Peyer's patch (tissue), 4 donors: ENCODE measurements at places on chromosomes 11 and 22. TPM values are rescaled to one million over a fixed set of nuclear protein-coding genes. Genes with fewer than 3 reads are reported as not detected.

Gene USP2
- total RNA-seq, result 61.8 TPM

Gene B3GAT3
- total RNA-seq, result 43.1 TPM

Gene PHOX2A
- not detected for total RNA-seq

Gene TUBA8
- not detected for total RNA-seq

Gene LMO1
- not detected for total RNA-seq

Gene TBC1D10A
- total RNA-seq, result 25.9 TPM

Gene SYT7
- total RNA-seq, result 18.2 TPM

Gene C11orf16
- total RNA-seq, result not detected

Gene CRYAB
- total RNA-seq, result 32.2 TPM

Gene SMC1B
- total RNA-seq, result not detected

Gene TSGA10IP
- total RNA-seq, result not detected

Gene OR4A16
- total RNA-seq, result not detected

Gene SLC22A9
- not detected for total RNA-seq

Gene OTOG
- total RNA-seq, result not detected

Gene MAPK8IP2
- total RNA-seq, result 0.83 TPM

Gene KCNJ4
- not detected for total RNA-seq

Gene MRGPRX4
- total RNA-seq, result not detected

Gene CRYBB3
- total RNA-seq, result not detected

Gene NDUFC2
- 131 TPM for total RNA-seq

Gene PHF21B
- total RNA-seq, result not detected

Gene TSPO
- total RNA-seq, result 304 TPM

Gene OR52E8
- total RNA-seq, result not detected

Gene KDM4D
- total RNA-seq, result 0.54 TPM

Gene OR4D5
- not detected for total RNA-seq

Gene MMP27
- total RNA-seq, result not detected

Gene TMPRSS6
- not detected for total RNA-seq

Gene SMDT1
- 16.6 TPM for total RNA-seq

Gene SMCO4
- total RNA-seq, result 24.8 TPM

Gene HBG2
- total RNA-seq, result not detected

Gene MAP6
- total RNA-seq, result 0.94 TPM

Gene NR1H3
- 129 TPM for total RNA-seq

Gene SLC22A12
- total RNA-seq, result not detected

Gene TENM4
- 2.7 TPM for total RNA-seq

Gene PATE4
- total RNA-seq, result not detected

Gene CD3G
- total RNA-seq, result 5.0 TPM

Gene SWAP70
- 62.7 TPM for total RNA-seq

Gene SLC22A24
- total RNA-seq, result not detected

Gene PRRG4
- 9.2 TPM for total RNA-seq

Gene TPP1
- 118 TPM for total RNA-seq

Gene PNPLA2
- 184 TPM for total RNA-seq

Gene GP1BB
- 2.7 TPM for total RNA-seq

Gene GLYAT
- total RNA-seq, result not detected

Gene PANX2
- total RNA-seq, result 0.40 TPM
